Left cardiac atrium (tissue), 4 donors: ENCODE measurements at places on chromosomes 13 and 19. TPM values are rescaled to one million over a fixed set of nuclear protein-coding genes. Genes with fewer than 3 reads are reported as not detected.

DNA sequence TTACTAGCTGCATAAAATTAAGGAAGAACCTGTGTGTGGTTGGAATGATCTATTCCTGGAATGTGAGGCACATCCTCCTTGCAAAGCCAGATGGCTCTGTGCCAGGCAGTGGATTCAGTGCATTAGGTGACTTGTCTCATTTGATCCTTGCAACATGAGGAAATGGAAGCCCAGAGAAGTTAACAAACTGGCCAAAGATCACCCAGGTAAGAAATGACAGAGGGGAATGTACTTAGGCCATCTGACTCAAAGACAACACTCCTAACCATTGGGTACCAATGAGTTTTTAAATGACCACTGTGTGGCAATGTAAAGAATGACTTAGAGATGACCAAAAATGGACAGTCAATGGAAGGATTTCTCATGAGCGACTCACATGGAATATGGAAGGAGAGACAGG lies 114.2 kb upstream of the RXFP2 start:
- no peak for DNase-seq

GRCh38 chr13:44112700-44113329 lies 233.1 kb downstream of the LACC1 start:
- no peak for DNase-seq

- no peak for DNase-seq
These were observed 12.4 kb upstream of the ITM2B start for GRCh38 chr13:48220592-48220980.

- DNase-seq, result peak; percentile 20
These were observed 1.8 kb downstream of the F10 start for GRCh38 chr13:113124211-113124970.

DNA sequence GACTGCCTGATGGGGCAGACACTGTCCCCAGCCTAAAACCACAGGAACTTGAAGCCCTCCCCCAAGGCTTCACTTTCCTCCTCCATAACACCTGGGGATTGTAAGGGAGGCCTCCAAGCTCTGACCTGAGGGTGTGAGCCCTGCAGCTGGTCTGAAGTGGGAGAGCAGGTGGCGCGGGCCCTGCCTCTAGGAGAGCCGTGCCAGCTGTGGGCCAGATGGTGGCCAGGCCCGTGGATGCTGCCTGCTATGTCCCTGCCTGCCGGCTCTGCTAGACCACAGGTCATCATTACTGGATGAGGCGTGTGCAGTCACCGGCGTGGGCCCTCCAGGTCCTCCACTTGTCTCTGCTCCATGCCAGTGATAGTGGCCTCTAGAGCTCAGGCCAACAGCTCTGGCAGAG lies 3.5 kb upstream of the KLHL26 start:
- no peak for DNase-seq

- no peak for DNase-seq
These were observed 39.6 kb downstream of the LHFPL6 start for GRCh38 chr13:39563470-39563735.

GRCh38 chr13:30421093-30422053 lies 920 bp upstream of the UBE2L5 start:
- DNase-seq, result peak; percentile 91

GRCh38 chr19:44430956-44431355 lies 17.3 kb downstream of the ZNF229 start:
- DNase-seq, result no peak

DNA sequence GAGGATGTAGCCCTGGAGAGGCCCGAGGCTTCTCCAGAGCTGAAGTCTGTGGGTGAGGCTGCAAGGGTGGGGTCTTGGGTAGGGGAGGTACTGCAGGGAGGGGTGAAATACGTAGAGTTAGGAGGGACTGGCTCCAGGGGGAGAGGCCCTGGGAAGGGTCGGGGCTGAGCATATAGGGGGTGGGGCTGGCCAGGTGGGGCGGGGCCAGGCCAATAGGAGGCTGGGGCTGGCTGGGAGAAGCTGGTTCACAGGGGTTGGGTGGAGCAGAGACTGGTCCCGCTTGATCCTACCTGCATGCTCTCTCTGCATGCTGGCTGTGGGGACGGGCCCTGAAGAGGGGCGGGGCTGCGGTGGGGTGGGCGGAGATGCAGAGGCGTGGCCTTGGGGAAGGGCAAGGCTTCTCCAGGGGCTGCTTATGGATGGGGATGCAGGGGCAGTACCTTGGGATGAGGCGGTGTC lies 51.9 kb downstream of the CELF5 start:
- DNase-seq, result no peak

DNA sequence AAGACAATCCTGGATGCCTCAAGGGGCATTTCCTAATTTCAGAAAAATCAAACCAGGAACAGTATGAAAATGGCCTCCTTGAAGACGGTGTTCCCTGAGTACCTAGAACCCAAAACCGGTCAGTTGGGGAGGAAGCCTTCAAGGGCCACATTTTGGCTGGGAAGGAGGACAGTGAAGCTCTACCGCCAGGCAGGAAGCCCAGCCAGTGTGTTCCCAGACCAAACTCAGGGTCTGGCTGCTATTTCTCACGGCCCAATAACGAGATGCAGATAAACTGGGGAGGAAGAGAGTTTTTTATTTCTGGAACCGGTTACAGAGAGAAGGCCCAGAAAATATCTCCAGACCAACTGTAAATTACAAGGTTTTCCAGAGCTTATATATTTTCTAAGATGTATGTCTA lies 24.3 kb upstream of the CEACAM21 start:
- DNase-seq, result no peak

The ZIK1 gene
- total RNA-seq, result 4.1 TPM

GRCh38 chr13:66329988-66330451 lies 900.1 kb downstream of the PCDH9 start:
- no peak for DNase-seq

The CEACAM7 gene
- not detected for total RNA-seq

The PSG1 gene
- total RNA-seq, result not detected

DNA sequence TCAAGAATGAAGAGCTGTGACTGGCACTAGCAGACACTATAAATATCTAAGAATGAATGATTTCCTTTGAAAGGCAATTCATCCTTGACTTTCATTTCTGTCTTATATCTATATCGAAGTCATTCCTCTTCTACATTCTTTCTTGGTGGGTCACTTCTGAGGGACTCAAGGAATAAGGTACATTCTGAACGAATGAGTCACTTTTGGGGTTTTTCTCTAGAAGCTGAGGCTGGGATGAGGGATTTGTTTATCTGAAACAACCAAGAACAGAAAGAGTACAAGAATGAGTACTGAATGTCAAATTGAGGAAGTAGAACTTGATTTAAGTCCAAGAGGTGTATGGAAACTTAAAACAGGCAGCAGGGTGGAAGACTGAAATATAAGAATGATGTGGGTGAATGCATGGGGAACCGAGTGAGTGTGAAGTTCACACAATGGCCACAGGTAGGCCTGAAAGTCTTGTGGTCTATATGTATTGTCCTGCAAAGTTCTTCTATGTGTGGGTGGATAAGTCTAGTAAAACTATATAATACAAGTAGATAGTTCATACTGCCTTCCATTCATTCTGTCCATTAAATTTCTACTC lies 343.9 kb downstream of the OXGR1 start:
- no peak for DNase-seq
